Pons (tissue), 1 donor: ENCODE measurements at places on chromosomes 6 and 20.
A peak's percentile ranks its signal among the peaks of the same experiment; 100 is the strongest.

DNA sequence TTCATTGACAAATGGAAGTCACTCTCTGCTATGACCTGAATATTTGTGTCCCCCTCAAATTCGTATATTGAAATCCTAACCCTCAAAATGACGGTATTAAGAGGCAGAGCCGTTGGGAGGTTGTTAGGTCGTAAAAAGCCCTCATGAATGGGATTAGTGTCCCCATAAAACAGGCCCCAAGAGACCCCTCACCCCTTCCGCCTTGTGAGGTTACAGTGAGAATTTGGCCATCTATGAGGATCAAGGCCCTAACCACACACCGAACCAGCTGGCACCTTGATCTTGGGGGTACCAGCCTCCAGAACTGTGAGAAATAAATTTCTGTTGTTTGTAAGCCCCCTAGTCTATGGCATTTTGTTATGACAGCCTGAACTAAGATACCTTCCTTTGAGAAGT lies 52.5 kb upstream of the SLC22A16 start:
- no peak for DNase-seq

- no peak for DNase-seq
These were observed 96.8 kb downstream of the ARMC2 start for GRCh38 chr6:108944707-108945680.

DNA sequence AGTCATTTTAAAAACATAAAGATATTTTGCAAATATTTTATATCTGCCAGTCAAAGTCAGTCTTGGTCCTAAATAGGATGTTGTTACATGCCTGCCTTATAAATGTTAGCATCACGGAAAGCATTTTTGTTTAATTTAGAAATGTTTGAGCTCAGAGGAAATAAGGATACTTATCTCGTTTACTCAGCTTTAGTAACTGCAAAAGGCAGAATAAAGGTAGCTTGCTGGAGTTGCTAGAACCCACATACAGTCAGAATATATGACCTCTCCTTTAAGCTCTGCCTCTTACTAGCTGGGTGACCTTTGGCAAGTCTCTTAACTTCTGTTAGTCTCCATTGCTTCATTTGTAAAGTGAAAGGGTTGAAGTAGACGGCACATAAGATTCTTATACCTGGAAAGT lies 867.3 kb downstream of the KIF16B start:
- DNase-seq = no peak

DNA sequence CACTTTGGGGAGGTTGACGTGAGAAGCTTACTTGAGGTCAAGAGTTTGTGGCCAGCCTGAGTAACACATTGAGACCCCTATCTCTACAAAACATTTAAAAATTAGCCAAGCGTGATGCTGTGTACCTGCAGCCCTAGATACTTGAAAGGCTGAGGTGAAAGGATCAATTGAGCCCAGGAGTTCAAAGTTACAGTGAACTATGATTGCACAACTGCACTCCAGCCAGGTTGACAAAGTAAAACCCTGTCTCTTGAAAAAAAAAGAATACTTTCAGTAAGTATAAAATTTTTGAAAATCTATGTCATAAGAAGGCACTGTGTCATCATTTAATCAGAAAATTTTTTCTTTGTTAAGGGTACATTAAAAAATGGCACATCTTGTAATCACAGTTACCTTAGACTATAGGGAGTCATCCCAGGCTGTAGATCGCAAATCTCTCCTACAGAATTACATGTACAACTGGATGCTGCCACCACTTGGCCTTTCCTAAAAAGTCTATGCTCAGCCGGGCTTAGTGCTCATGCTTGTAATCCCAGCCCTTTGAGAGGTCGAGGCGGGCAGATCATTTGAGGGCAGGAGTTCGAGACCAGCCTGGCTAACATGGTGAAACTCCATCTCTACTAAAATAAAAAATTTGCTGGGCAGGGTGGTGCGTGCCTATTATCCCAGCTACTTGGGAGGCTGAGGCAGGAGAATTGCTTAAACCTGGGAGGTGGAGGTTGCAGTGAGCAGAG lies 17.0 kb upstream of the MRS2 start:
- DNase-seq = no peak

- no peak for DNase-seq
These were observed 26.0 kb downstream of the TOX2 start for GRCh38 chr20:43940518-43941225.

- no peak for DNase-seq
These were observed 3.8 kb upstream of the RANBP9 start for GRCh38 chr6:13715444-13715883.

GRCh38 chr6:131103901-131104300 lies 31.4 kb upstream of the AKAP7 start:
- DNase-seq = peak; percentile 19

DNA sequence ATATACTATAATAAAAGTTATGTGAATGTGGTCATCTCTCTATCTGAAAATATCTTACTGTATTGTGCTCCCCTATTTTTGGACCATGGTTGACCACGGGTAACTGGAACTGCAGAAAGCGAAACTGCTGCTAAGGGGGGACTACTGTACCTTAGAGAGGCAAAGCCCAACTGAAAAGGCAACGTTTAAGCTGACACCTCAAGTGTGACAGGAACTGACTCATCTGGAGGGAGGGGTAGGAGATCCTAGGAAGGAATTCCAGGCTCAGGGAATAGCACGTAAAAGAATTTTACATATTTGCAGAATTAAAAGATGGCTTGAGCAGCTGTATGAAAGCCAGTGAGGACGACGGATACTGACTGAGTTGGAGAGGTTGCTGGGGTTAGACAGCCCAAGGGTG lies 34.8 kb downstream of the ELOVL2 start:
- no peak for DNase-seq

DNA sequence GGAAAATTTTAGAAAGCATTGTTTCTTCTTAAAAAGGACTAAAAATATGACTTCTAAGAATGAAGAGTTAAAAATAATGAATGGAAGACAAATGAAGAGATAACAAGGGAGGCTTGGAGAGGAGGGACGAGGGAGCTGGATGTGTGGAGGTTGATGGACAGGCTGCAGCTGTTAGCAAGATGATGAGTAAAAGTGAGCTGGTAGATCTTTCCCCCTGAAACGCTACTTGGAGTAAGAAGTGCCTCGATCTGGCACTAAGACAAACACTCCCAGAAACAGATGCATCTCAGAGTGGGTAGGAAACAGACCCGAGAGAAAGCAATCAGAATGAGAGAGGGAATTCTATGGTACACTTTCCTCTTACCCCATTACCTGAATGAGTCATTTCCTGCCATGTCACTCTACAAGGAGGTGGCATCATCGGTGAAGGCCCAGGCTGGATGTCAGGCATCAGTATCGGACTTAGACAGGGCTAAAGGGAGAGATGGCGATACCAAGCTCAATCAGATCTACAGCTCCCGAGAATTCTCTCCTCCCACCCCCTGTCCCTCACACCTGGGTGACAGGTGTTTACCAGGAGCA lies 154.1 kb upstream of the BMP2 start:
- no peak for DNase-seq

DNA sequence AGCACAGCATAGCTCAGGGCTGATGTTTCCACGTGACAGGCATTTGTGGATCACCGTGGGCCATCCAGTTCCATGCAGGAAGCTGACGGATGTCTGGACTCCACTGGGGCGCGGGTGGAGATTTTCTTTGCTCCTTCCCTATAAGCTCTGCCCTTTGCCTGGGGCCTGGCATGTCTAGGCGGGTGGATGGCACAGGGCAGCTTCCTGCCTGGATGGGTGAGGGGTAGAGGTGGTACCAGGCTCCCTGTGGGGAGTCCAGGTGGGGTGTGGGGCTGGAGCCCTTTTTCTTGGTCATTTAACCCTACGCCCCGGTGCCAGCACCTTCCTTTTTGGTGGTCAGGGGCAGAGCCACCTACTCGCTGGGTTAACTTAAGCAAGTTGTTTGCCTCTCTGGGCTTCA lies 10.4 kb downstream of the FAM110A start:
- no peak for DNase-seq

DNA sequence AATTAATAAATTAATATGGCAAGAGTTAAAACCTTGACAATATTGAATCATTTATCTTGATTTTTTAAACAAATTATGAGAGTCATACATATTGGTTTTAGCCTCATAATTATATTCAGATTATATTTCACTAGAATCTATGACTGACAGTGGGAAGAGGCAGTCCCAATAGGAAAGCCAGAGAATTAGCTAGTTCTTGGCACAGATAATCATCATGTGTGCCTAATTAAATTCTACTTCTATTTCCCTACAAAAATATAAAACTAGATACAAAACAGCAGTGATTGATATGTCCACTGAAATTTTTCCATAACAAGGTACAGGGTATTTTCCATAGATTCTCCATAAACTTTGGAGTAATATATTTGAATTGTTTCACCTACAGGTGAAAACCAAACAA lies 38.6 kb downstream of the COL9A1 start:
- DNase-seq = no peak

DNA sequence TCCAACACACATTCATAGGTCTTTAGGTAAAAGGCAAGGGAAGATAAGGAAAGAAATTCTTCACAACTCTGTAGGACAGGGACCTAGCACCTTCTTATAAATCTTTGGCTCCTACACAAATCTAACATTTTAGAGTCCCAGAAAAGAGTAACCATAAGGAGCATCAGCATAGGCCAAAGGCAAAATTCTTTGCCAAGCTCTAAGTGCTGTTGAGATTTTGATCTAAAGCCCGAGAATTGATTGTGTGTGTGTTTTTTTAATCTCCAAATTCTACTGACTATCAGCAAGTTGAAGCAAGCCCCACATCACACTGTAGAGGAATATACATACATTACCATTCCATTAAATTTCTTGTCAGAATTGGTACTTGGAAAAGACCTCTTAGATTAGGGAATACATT lies 233.6 kb downstream of the BTBD9 start:
- DNase-seq = no peak

- DNase-seq = peak; percentile 53
These were observed 9.7 kb upstream of the CEP43 start for GRCh38 chr6:166989427-166990032.

DNA sequence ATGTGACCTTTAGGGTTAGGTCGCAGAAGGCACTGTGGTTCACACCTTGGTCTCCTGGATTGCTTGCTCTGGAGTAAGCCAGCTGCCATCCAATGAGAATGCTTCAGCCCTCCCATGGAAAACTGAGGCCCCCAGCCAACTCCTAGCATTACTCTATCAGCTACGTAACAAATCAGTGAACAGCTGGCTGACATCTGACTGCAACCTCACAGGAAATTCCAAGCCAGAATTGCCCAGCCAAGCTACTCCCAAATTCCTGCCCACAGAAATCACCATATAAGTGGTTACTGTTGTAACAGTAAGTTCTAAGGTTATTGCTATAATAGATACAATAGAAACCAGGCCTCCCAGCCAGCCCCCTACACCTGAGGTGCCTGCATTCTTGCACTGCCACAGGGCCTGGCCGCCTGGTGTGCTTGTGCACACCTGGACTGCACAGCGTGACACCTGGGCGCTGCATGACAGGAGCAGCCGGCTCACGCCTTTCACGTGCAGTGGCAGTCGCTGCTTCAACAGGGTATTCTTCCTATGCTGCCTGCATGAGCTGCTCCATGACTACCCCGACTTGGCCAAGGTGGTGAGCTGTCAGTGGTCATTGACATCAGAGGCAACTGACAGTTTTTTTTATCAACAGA lies 429.7 kb upstream of the RUNX2 start:
- no peak for DNase-seq

DNA sequence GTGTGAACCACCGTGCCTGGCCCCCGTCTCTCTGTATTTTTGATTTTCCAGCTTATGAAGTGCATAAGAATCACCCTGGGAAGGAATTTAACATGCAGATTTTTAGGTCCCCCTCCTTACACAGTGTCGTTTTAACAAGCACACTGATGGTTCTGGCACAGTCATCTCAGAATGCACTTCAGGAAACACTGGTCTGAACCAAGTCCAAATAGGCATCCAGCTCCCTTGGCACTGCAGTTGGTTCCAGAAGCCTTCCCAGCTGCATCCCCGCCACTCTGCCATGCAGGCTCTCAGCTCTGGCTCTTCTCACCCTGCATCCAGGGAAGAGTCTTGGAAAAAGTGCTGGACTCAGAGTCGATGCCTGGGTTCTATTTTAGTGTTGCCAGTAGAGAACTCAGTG lies 20.1 kb downstream of the RIPOR2 start:
- DNase-seq = no peak

DNA sequence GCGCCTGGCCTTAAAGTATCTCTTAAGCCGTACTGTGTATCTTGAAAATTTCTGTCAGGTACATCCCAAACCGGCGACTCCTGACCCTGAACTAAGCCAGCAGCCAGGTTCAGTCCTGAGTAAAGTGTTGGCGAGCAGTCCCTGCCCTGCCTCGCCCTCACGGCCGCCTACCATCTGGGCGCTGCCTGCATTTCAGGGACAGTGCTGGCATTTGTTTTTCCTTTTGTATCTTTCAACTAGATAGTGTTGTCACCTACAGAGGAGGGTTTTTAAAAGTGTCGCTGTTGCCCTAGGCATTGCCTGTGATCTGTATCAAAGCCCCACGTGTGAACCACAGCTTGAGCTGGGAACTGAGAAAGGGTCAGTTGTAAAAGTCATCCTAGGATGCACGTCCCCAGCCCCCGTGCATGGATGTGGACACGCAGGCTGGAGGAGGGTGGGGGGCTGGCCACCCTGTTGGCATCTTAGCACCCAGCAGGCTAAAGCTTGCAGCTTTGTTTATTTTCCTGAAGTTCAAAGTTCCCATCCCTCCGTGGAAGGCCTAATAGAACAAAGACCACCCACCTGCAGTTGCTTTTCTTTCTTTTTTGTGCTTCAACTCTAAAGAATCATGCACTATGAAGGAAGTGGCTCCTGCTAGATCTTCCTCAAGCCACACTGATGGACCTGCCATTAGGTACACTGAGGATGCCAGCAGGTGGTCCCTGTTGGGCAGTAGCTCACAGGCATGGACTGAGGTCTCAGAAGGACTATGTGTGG lies 136.8 kb downstream of the ZDHHC14 start:
- DNase-seq = no peak

DNA sequence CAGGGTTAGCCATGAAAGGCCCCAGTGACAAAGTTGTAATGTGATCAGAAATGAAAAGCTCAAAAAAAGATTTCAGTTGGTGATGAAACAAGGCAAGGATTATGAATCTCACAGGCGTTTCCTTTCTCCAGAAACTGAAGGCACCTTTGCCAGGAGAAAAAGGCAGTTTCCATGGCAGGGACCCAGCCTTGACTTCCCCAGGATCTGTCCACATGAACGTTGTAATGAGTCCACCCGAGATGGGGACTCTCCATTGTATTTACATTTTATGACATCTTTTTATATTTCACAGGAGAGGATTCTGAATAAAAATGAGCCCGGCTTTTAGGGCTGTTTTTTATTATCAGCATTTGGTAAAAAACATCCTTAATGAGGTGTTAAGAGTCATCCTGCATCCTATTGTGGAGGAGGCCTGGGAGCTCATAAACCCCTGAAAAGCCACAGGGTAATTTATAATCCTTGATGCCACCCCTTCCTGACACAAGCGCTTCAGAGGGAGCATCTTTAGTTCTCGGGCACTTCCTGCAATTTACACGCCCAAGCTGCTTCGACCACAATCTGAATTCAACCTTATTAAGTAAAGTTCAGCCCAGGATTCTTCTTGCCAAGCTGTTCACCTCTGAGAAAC lies 74.1 kb upstream of the SALL4 start:
- DNase-seq = no peak

- DNase-seq = no peak
These were observed 413.7 kb upstream of the SULF2 start for GRCh38 chr20:48198929-48199451.
